ENCODE measurements at places on chromosomes 5 and 9. TPM values are rescaled to one million over a fixed set of nuclear protein-coding genes. Genes with fewer than 3 reads are reported as not detected.
A peak's percentile ranks its signal among the peaks of the same experiment; 100 is the strongest.

DNA sequence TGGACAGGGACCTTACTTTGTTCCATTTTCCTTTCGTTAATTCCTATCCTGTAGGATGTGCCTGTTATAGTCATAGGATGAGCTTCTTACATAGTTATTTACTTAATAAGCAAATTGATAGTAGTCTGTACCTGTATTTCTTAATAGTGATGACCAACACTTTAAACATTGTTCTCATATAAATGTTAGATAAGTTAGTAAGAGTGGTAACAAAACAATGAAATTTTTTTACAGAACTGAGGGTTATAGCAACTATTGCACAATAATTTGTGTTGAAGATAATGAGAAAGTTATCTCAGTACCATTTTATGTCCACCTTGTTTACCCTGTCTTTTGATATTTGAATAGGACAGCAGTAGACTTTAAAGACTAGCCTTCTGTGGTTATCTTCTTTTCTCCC is 162.9 kb upstream of the ELL2 start:
- no peaks in the 10 kb centered on the region for H3K4me1 ChIP-seq
- no peak overlapping the region for H3K4me3 ChIP-seq

SPATA31A3 gene
- total RNA-seq: not detected

SAXO1 gene
- total RNA-seq: 0.24 TPM

GRCh38 chr9:131323629-131324028 is 34.1 kb downstream of the PLPP7 start:
- no peaks in the 10 kb centered on the region for H3K4me1 ChIP-seq
- no peak overlapping the region for H3K4me3 ChIP-seq
- no peaks in the 10 kb centered on the region for H3K27me3 ChIP-seq
- H3K36me3 ChIP-seq: no peaks in the 10 kb centered on the region

DNA sequence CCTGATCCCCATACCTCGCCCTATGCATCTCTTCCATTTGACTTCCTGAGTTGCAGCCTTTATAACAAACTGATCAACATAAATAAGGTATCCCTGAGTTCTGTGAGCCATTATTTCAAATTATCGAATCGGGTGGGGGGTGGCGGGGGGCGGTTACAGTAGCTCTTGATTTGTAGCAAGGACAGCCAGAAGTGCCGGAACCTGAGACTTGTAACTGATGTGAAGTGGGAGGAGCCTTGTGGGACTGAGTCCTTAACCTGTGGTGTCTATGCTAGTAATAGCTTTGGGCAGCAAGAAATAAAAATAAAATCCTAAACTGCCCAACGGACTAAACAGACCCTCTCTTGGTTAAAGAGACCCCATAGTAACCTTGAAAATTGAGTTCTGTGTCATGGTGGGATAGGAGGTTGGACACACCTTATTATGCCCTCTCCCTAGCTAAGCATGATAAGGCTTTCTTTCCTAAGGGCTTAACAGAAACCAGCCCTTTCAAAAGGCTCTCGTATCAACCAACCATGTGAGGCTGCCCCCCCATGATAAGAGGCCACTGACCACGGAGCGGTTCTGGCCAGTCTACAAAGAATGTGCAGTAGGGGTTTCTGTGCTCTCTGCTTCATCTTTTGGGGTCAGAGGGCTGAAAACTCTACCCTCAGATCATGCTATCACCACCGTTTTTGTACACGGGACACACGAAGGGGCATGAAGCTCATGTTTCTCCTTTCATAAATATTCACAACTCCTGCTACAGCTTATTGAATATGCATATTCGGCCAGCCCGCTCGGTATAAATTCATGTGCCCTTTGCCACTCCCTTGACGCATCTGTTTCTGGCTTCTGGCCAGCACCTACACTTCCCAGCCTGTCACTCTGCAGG is 39.5 kb upstream of the IQGAP2 start:
- no peaks in the 10 kb centered on the region for H3K27me3 ChIP-seq
- H3K4me3 ChIP-seq: no peak overlapping the region
- no peak for DNase-seq
- no peak overlapping the region for H3K27ac ChIP-seq

DNA sequence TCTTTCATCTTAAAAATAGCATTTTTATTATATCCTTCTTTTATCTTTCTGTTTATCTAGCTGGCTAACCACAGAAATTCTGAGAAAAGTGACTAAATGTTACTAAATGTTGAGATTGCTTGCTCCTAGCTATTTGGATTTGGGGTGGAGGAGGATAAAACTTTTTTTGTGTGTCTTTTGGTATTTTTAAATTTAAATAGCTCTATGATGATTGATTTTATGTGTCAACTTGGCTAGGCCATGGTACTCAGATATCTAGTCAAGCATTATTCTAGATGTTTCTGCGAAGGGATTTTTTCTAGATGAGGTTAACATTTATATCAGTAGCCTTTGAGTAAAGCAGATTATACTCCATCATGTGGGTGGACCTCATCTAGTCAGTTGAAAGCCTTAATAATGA is 75.0 kb downstream of the GCNT1 start:
- no peak for DNase-seq
- H3K36me3 ChIP-seq: no peaks in the 10 kb centered on the region
- peaks cover 3% of the 10 kb centered on the region for H3K4me1 ChIP-seq
- no peak overlapping the region for H3K4me3 ChIP-seq

MYMK gene
- not detected for total RNA-seq

- H3K4me3 ChIP-seq: no peak overlapping the region
- no peaks in the 10 kb centered on the region for H3K27me3 ChIP-seq
- no peak overlapping the region for H3K27ac ChIP-seq
- H3K4me1 ChIP-seq: no peaks in the 10 kb centered on the region
- DNase-seq: no peak
These were observed 457.3 kb upstream of the DMAC1 start for GRCh38 chr9:8256880-8257279.

ADAMTS6 gene
- 7.1 TPM for total RNA-seq

- H3K4me1 ChIP-seq: no peaks in the 10 kb centered on the region
- H3K36me3 ChIP-seq: no peaks in the 10 kb centered on the region
- H3K27me3 ChIP-seq: no peaks in the 10 kb centered on the region
- DNase-seq: no peak
- H3K4me3 ChIP-seq: no peak overlapping the region
- H3K27ac ChIP-seq: no peak overlapping the region
These were observed 9.9 kb downstream of the SNCAIP start for GRCh38 chr5:122321921-122322320.

GRCh38 chr5:43875741-43876140 is 272.8 kb downstream of the NNT start:
- H3K4me1 ChIP-seq: no peaks in the 10 kb centered on the region
- H3K27ac ChIP-seq: no peak overlapping the region
- no peak for DNase-seq
- H3K4me3 ChIP-seq: no peak overlapping the region
- H3K27me3 ChIP-seq: no peaks in the 10 kb centered on the region

ARHGEF39 gene
- total RNA-seq: 0.75 TPM

DNA sequence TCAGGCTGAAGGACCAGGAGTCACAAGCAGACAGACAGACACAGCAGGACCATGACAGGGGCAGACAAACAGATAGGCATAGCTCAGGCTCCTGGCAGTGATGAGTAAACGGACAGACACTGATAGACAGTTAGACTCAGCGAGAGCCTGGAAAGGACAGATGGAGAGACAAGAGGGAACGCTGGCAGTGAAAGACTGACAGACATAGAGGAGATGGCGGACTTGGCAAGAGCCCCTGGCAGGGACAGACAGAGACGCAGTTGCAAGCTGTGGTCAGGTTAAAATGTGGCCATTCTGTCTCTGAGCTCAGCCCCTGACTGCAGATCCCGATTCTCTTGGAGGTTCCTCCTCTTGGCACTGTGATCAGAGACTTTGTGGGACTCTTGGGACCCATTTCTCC is 13.6 kb downstream of the CSF2 start:
- DNase-seq: no peak
- H3K27me3 ChIP-seq: no peaks in the 10 kb centered on the region
- no peak overlapping the region for H3K27ac ChIP-seq
- no peak overlapping the region for H3K4me3 ChIP-seq

DNA sequence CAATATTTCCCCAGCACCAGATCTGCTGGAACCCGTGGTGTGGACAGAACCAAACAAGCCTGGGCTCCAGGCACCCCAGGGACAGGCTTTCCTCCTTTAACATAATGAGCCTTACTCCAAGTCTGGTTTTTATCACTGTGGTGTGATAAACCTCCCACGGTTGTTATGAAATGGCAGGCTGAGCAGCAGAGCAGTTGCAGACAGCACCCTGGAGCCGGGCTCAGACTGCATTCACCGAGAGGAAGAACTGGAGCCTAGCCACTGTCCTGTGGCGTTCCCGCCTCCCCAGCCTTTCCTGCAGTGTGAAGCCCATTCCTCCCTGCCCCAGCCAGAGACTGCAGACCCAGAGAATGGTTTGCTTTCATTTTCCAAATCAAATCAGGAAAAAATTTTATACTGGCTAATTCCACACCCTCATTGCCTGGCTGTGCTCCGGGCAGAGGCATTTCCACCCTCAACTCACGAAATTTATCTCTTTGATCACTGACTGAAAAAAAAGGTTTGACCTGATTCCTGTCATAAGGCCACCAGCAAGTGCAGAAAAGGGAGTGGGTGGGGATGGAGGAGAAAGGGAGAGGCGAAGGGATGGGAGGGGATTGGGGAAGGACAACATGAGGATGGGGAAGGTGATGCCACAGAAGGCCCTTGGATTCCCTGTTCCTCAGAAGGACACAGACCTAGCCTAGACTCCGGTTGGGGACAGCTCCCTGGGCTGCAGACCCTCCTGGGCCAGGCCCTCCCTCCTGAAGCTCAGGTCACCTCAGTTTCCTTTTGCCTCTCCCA is 18.9 kb downstream of the IPPK start:
- H3K36me3 ChIP-seq: peaks cover 3% of the 10 kb centered on the region
- H3K27ac ChIP-seq: no peak overlapping the region
- DNase-seq: peak; percentile 63
- H3K4me3 ChIP-seq: no peak overlapping the region
- H3K27me3 ChIP-seq: no peaks in the 10 kb centered on the region
- no peaks in the 10 kb centered on the region for H3K4me1 ChIP-seq

DNA sequence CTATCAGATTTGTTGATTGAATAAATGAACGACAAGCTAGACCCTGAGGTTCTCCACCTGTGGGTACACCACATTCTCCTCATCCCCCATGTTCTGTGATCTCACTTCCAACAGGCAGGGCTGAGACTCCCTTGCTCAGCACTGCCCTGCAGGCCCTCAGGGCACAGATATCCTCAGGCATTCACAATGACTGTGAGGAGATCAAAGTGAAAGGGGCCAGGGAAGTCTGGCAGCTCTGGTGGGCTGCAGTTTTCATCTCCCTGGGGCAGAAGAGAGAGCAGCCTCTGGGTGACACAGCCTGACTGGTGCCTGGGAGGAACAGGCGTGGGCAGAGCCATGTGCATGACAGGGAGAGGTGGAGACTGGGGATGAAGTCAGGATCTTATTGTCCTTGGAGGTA is 142.4 kb upstream of the C9orf72 start:
- H3K4me3 ChIP-seq: no peak overlapping the region
- H3K4me1 ChIP-seq: no peaks in the 10 kb centered on the region
- no peak overlapping the region for H3K27ac ChIP-seq

DNA sequence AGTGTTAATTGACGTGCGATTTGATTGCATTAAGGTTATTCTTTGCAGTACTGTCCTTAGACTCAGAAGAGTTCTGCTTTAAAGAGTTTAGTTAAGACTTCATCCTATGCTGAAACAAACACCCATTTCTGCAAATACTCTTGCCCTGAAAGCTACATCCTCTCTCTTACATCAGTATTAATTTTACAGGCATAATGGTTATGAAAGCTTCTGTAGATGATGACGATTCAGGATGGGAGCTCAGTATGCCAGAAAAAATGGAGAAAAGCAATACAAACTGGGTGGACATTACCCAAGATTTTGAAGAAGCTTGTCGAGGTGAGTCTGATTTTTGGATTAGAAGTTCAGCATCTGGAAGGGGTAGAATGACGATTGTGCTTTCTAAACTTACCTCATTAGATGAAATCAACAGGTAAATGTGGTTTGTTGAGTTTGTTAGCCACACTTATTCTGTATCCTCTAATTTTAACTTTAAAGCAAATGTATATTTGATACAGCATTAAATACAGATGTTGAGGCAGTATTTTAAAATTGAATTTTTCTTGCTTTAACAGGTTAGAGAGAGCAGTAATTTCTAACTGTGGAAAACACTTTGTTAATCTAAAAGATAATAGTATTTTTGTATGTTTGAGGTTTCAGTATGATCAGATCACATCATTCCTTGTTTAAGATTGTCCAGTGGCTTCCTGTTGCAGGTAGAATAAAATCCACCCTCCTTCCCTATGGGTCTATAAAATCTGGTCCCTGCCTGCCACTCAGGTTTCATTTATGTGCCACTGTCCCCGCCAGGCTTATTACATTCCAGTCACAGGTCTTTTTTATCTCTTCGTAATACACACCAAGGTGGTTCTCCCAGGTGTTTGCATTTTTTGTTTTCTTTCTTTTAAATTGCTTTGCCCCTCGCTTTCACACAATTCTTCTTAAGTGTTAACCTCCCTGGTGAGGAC is 1.3 kb downstream of the NAA35 start:
- no peak overlapping the region for H3K27ac ChIP-seq
- peak overlapping the region; percentile 86 for H3K4me3 ChIP-seq
- no peaks in the 10 kb centered on the region for H3K36me3 ChIP-seq
- H3K4me1 ChIP-seq: peaks cover 1% of the 10 kb centered on the region
- no peak for DNase-seq

- H3K27ac ChIP-seq: peak overlapping the region; percentile 86
- H3K4me3 ChIP-seq: no peak overlapping the region
- no peaks in the 10 kb centered on the region for H3K27me3 ChIP-seq
- no peaks in the 10 kb centered on the region for H3K36me3 ChIP-seq
These were observed 110.4 kb upstream of the LIFR start for GRCh38 chr5:38666668-38667498.

GLT6D1 gene
- total RNA-seq: not detected

IQGAP2 gene
- 27.0 TPM for total RNA-seq

GRCh38 chr5:107389130-107389774 is 281.5 kb downstream of the EFNA5 start:
- no peak for DNase-seq
- peaks cover 5% of the 10 kb centered on the region for H3K4me1 ChIP-seq
- no peak overlapping the region for H3K4me3 ChIP-seq
- H3K27ac ChIP-seq: no peak overlapping the region
- H3K36me3 ChIP-seq: no peaks in the 10 kb centered on the region
- H3K27me3 ChIP-seq: no peaks in the 10 kb centered on the region

DNA sequence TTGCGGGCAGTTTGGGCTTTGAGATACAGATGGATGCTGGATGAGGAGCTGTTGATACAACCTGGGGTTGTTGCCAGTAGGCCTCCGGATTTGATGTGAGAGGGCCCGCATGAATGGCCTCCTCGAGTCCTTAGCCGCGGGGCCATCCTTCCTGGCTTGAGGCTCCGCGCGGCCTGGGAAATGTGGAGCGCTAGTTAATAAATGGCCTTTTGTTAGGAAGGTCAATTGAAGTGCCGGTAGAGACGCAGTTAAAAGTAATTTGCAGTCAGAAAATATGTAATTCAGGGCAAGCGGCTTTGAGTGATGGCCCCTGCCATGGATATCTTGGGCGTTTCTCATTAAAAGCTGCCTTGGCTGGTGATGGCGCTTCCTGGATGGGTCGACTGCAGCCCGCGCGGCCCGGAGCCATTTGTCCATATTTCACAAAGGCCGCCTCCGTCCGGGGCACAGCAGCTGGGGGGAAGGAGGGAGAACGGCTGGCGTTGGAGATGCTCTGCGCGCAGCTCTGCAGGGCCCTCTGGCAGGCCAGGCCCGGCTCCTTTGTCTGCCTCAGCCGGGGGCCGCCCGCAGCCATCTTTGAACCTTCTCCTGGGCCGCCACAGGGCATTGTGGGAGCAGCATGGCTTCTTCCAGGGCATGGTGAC is 11.2 kb downstream of the MVB12B start:
- no peaks in the 10 kb centered on the region for H3K27me3 ChIP-seq
- H3K4me1 ChIP-seq: no peaks in the 10 kb centered on the region
- H3K36me3 ChIP-seq: peaks cover 2% of the 10 kb centered on the region
- H3K4me3 ChIP-seq: no peak overlapping the region
- no peak for DNase-seq

GRCh38 chr5:57280853-57281252 is 107.0 kb downstream of the GPBP1 start:
- no peak overlapping the region for H3K4me3 ChIP-seq
- no peak for DNase-seq
- H3K36me3 ChIP-seq: no peaks in the 10 kb centered on the region
- H3K27me3 ChIP-seq: no peaks in the 10 kb centered on the region

Data from aorta (tissue), 5 donors.